ENCODE measurements at places on chromosomes 5 and 9.

DNA sequence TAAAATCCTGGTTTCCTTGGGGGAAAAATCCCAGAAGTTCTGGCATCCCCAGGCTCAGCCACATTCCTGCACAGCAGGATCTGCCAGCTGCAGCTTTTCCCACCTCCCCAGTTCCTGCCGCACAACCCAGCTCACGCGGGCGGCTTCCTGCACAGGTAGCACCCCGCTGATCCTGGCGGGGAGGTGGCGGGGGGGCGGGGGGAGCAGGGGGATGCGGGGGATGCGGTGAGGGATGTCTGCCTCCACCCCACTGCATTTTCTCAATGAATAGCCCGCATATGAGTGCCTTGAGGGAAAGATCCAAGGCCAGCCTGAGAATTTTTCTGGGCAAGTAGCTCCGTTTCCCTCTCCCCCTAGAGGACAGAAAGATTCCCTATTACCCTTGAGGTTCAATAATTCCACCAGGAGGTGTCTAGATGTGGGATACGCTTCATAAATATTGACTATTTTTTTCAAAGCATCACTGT, 21.1 kb downstream of the GFPT2 start:
- DNase-seq: no peak

DNA sequence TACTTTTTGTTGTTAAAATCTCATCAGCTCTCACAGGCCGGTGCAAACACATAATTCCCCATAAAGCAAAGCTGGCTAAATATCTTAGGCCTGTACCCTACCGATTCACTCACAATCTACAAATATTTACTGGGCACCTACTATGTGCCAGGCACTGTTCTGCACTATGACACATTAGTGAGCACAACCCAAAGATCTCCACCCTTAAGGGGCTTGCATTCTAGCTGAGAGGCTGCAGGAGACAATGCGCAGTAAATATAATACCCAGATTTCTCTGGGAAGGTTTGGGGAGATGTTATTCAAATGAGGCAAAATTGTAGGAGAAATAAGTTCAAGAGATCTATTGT, 53.7 kb downstream of the FNBP1 start:
- DNase-seq: no peak

- DNase-seq: no peak
Observed at GRCh38 chr5:51518607-51519006, 135.4 kb downstream of the ISL1 start.

GRCh38 chr5:14136228-14136627, 6.9 kb upstream of the TRIO start:
- DNase-seq: no peak

DNA sequence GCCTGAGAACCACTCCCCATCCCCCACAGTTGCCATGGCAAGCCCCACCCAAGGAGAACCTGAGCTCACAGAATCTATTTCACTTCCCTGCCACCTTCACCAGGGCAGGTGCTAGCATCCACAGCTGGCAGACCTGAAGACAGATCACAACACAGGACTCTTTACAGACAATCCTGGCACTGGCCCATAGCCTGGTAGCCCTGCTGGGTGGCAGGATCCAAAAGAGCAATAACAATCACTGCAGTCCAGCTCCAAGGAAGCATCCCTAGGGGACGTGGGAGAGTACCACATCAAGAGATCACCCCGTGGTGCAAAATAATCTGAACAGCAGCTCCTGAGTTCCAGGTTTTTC, 463.2 kb upstream of the PIK3R1 start:
- no peak for DNase-seq

GRCh38 chr5:179129607-179130071, 69.5 kb downstream of the ZNF354C start:
- DNase-seq: no peak

GRCh38 chr9:128494108-128494745, 10.3 kb upstream of the GLE1 start:
- DNase-seq: no peak

DNA sequence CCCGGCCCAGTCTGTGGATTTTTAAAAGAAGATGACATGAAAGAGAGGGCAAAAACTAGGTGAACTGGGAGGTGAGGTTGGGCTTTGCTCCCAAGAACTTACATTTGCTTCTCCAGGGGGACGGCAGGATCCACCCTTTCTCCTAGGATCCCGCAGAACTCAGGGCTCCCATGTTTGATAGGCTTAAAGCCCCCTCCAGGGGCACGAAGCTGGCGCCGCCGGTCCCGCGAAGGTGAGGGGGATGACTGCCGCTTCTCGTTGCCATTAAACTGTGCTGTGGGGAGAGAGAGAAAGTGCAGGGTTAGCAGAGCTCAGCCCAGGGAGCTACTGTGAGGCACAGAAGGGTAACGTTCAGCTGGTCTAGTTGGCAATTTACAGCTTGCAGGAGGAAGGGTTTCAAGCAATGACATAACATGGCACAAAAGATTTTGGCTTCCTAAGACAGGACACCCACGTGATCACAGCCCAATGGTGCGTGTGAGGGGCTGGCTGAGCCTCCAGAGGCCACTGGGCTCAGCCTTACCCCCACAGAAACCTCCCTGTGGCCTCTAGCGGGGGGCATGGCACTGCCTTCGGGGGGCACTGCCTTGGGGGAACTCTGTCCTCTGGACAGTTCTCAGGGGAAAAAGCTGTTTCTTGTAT, 52.0 kb upstream of the SLC25A51 start:
- no peak for DNase-seq

GRCh38 chr5:155263381-155263780, 249.8 kb downstream of the KIF4B start:
- DNase-seq: no peak

DNA sequence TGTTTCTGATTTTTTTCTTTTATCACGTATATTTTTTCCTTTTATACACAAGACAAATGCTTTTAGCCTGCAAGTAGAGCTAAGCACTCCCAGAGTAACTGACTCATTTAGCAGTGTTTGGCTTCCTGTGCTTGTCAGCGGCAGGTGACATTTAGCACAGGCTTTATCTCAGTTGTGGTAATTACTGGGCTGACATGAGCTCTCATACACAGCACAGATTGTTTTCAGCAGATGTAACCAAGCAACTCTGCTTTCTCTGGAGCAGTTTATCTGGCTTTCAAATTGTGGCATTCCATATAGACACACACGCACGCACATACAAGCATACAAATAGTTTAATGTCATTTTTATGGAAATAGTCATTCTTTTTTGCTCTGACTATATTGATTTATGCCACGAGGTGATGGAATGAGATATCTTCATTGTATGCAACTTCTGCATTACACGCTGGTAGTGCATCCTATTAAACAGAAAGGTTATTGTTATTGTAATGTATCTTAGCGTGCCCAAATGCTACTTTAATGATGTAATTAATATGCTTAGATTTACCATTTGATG, 379.0 kb upstream of the GRAMD2B start:
- peak; percentile 90 for DNase-seq

- no peak for DNase-seq
Observed at GRCh38 chr9:130938184-130938651, 829 bp downstream of the FIBCD1 start.

DNA sequence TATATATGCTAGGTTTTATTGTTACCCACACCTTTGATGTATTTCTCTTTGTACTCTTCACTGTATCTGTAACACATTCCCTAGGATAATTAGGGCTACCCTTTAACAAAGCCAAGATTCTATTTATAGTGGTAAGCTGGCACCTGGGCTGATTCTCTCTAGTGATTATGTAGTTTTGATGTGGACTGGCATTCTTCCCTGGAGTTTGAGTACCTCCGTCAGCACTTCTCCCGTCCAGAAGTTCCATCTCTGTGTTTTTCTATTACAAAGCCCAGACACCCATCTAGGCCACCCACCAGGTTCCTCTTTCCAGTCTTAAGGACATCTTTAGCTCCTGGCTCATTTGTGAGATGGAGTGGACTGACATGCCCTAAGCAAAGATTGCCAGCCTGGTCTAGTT, 55.9 kb upstream of the CDKN2B start:
- no peak for DNase-seq

GRCh38 chr5:52457810-52458209, 329.9 kb upstream of the ITGA1 start:
- no peak for DNase-seq

DNA sequence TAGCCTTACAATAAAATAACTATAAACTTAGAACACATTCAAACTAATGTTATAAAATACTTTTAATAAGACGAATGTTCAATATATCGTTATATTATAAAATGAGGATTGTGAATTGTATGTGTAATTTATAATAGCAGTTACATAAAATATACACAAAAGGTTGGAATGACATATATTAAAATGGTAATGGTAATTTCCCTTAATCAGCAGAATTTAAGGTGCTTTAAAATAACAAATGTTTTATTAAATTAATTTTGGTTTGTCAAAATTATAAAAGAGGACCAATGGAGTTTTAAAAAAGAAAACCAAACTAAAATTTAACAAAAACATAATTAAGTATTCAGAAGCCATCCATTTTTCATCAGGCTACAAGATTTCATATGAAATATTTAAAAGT, 164.3 kb upstream of the PRDM9 start:
- DNase-seq: no peak

- DNase-seq: no peak
Observed at GRCh38 chr9:131641618-131642495, 96.5 kb downstream of the PRRT1B start.

- no peak for DNase-seq
Observed at GRCh38 chr5:143653256-143653655, 158.7 kb upstream of the HMHB1 start.

- peak; percentile 35 for DNase-seq
Observed at GRCh38 chr5:132812123-132812765, 858 bp upstream of the SOWAHA start.

DNA sequence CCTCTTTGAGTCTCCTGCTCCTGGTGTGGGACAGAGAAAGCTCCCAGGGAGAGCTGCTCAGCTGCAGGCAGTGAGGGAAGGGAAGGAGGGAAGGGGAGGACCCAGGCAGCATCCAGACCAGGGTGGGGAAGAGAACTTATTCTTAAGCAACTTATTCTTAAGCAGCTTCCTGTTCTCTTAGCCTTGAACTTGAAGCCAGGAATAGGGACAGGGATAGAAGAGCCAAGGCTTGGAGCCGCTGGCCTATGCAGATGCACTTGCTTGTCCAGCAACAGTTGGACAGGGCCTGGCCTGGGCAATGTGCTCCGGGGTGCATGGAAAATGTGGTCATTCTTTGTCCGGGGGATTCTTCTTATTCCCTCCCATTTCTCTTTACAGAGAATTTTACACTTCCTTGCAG, 31.4 kb upstream of the SPTLC1 start:
- no peak for DNase-seq

- no peak for DNase-seq
Observed at GRCh38 chr5:56993241-56993640, 41.3 kb upstream of the MIER3 start.

- DNase-seq: peak; percentile 71
Observed at GRCh38 chr5:103041071-103041676, 78.8 kb downstream of the GIN1 start.

DNA sequence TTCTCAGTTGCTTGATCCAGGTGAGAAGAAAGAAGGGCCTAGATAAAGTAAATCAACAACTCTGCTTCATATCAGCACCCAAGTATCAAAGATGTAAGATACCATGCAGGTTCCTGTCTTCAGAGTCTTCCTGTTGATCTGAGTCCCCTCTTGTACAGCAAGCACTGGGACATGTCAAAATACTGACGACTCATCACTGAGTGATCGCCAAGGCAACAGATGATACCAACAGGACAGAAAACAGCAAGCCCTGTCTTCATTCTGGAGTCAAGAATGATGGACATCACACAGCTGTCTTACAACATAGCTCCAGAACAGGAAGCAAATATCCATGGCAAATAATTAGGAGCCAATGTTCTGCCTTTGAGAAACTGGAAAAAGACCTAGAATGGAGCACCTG, 83.7 kb downstream of the TARS1 start:
- no peak for DNase-seq

DNA sequence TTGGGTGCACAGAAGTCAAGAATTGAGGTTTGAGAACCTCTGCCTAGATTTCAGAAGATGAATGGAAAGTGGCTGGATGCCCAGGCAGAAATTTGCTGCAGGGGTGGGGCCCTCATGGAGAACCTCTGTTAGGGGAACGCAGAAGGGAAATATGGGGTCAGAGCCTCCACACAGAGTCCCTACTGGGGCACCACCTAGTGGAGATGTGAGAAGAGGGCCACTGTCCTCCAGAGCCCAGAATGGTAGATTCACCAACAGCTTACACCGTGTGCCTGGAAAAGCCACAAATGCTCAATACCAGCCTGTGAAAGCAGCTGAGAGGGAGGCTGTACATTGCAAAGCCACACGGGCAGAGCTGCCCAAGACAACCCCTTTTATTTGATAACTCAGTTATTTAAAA, 383.5 kb downstream of the TLE4 start:
- no peak for DNase-seq

DNA sequence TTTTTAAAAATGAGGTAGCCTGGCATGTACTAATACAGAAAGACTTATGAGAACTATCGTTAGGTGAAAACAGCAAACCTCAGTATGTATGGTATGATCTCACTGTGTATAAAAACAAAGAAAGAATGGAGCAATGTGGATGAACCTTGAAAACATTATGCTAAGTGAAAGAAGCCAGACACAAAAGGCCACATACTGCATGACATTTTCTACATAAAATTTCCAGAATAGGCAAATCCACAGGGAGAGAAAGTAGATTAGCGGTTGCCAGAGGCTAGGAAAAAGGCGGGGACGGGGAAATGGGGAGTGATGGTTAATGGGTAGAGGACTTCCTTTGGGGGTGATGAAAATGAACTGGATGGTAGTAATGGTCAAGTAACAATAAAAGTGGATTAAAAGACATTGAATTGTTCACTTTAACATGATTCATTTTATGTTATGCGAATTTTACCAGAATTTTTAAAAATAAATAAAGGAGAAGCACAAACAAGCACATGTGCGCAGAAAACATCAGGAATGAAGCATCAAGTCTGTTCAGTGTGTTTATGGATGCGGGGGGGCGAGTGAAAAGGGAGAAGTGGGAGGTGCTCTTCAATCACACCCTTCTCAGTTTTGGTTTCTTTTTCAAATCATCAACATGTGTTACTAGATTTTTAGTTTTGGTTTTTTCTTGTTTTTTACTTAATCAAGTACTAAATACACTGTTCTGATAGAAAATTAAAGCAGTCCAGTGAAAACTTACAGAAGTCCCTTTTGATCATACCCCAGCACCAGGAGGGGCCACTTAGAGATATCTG, 16.3 kb downstream of the ROR2 start:
- DNase-seq: no peak

DNA sequence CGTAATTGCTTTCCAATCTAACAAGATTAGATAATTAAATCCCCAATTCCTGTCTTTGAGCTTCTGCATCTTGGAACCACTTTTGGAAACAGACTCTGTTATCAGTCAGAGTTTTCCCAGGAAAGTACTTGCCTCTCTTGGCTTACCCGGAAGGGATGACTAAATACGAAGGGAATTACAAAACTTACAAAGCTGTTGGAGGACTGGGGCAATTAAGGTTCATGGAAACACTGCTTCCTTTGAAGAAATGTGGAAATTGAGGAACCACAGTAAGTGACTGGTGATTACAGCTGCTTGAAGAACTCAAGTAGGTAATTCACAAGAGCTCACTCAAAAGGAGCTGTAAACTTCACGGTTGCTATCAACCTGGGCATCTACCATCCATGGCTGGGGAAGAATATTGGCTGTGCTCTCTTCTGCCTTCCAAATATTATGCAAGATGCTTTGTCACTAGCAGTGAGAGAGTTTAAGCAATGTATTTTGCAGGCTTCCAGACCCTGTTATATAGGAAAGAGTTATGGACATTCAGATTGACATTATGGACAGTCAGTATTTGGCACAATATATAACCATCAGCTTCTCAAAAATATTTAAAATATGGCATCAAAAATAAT, 104.6 kb upstream of the MAN2A1 start:
- no peak for DNase-seq
